ENCODE measurements at places on chromosomes 5 and 9.

DNA sequence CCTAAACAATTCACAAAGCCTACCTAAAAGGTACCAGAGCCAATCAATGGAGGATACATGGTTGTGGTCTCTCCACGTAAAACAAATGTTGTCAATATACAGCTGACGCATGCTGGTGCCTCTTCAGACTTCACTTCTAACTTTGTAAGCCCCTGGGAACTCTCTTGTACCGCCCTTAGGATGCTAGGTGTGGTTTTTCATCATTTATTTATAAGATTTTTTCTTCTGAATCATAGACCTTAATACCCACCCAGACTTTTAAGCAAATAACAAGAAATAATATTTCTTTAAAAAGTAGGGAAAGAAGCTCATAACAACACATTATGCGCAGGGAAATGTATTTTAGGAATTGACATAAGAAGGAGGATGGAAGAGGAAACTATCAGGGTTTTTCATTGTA lies 33.0 kb downstream of the SSBP2 start:
- peak; percentile 70 for DNase-seq

- peak; percentile 64 for DNase-seq
These were observed 80.8 kb downstream of the TLE4 start for GRCh38 chr9:79652598-79652997.

DNA sequence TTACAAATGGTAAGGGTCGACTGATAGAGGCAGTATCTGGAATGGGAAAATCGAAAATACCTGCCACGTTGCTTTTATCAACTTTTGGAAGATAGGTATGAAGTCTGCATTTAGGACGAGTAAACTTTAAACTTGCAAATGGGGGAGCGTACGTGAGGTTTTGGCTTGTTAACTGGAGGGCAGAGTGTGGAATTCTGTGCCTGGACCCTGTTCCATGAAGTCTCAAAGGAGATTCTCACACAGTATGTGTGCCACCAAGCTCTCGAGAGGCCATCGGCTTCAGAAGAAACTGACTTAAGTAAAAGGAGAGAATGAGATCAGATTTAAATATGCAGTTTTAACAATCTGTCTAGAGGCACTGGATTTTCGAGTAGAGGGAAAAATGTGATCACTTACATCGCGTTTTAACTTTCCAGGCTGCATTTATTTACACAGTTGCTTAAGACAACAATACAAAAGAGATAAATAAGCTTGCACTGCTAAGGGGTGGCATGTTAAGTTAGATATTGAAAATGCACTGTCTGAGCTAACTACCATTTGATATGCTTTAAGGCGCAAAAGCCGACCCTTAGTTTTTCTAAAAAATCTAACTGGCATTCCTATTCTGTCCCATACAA lies 401.6 kb downstream of the EBF1 start:
- no peak for DNase-seq

- no peak for DNase-seq
These were observed 8.1 kb downstream of the LRRC14B start for GRCh38 chr5:199197-199949.

Data from fibroblast of skin of back (primary cell).